ENCODE measurements at places on chromosomes 2 and 18.

DNA sequence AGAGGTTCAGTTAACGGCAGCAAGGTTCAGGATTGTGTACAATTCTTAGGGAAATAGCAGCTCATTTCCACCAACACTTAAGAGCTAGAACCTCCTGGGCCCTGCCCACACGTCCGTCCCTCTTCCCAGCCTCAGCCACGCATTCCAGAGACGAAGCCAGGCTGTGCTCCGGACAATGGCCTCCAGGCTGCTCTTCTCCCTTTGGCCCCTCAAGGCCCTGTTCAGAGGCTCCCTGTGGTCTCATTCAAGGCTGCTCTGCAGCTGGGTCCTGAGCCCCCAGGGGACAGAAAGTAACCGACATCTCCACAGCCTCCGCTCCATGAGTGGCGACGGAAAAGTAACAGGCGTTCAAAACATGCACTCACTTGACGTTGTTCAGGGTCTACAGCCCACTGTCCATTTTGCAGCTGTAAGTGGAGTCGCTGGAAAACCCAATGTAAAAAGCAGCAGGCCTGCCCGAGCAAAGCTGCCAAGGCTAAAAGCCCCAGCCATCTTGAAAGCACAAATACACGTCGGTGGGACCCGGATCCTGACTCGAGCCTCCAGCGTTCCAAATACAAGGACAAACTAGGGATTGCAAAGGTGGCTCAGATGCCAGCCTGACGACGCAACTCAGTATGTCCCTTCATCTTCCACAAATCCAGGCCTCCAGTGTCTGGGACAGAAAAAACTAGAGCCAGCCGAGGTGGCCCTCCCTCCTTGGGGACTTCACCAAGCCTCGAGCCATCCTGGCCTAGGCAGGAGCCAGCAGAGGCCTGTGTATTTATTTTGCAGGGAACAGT is 76.9 kb downstream of the NDUFA10 start:
- DNase-seq = no peak

DNA sequence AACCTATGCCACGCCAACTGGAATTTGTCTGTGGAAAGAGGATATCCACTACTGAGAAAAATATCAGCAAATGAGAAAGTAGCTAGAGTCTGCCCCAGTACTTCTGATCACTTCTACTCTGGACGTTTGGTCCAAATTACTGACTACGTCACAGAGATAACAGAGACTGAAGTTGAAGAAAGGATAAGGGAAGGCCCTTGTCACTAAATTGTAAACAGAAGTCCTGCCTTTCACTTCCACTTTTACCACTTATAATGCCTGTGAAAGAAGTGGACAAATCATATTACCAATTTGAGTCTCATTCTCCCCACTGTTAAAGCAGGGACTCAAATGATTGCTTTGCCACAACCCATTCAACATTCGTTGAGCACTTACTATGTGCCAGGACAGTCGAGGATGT is 173.9 kb upstream of the ERBB4 start:
- no peak for DNase-seq

DNA sequence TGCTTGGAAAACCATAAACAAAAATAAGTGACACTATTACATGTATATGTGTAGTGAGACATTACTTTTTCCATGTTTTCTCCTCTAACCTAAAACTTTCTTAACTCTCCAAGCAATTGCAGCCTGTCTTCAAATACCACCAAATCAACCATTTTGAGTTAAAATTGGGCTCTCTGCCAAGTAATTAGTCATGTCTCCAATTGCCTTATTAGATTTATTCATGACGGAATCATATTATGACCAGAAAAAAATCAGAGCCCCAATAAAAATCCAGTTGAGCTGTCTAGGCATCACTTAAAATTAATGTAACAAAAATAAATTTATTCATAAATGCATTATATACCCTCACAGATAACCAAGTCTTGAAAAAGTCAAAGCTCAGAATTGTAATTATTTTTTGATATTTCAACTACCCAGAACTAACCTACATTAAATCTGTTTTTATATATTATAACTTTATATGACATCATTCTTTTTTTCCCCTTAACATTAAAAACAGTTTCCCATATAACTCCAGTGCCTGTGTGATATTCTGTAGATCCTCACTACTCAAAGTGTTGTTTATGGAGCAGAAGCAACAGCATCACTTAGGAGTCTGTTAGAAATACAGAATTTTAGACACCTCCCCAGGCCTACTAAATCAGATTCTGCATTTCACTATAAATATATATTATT is 157.0 kb downstream of the ERBB4 start:
- DNase-seq = no peak

- no peak for DNase-seq
Measured at GRCh38 chr18:75698861-75699260, 271.4 kb upstream of the SMIM21 start.

Data from activated naive CD4-positive, alpha-beta T cell treated with Interleukin-2 at 50 U/mL for 16 hours (primary cell).